ENCODE measurements at places on chromosomes 4 and X.
A peak's percentile ranks its signal among the peaks of the same experiment; 100 is the strongest.

DNA sequence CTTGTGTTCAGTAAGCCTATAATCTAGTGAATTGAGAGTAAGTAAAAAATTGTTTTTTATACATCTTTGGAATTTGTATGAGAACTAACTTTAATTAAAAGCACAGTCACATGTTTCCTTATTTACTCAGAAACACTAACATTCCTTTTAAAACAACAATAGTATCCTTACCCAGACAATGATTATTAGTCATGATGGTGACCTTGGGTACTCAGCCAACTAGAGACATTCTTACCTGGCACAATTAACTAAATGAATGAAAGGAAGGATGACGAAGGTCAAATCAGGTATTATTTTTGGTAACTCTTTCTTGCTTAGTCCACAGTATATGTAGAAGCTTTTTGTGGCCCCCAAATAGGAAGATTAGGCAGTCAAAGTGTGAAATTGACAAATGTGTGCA lies 901.0 kb downstream of the FAT4 start:
- no peak for DNase-seq

DNA sequence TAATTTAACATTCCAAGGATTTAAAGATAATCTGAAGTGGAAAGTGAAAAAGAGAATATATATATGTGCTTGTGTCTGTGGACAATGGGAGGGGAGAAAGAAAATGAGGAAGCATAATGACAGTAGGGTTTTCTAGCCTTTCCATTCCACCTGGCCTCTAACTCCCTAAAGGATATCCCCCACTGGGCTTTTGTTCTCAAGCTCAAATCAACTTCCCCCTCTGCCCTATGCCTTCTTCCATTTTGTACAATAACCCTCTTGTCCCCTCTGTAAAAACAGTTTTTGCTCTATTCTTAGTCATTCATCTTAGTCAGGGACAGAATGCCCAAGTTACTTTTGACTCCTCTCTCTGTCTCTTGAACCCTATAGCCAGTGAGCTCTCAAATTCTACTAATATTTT lies 23.6 kb downstream of the ANTXR2 start:
- no peak for DNase-seq

- DNase-seq = no peak
These were observed 1269.5 kb downstream of the RAPGEF2 start for GRCh38 chr4:160372390-160372789.

- DNase-seq = no peak
These were observed 38.9 kb upstream of the TLR2 start for GRCh38 chr4:153645183-153645582.

DNA sequence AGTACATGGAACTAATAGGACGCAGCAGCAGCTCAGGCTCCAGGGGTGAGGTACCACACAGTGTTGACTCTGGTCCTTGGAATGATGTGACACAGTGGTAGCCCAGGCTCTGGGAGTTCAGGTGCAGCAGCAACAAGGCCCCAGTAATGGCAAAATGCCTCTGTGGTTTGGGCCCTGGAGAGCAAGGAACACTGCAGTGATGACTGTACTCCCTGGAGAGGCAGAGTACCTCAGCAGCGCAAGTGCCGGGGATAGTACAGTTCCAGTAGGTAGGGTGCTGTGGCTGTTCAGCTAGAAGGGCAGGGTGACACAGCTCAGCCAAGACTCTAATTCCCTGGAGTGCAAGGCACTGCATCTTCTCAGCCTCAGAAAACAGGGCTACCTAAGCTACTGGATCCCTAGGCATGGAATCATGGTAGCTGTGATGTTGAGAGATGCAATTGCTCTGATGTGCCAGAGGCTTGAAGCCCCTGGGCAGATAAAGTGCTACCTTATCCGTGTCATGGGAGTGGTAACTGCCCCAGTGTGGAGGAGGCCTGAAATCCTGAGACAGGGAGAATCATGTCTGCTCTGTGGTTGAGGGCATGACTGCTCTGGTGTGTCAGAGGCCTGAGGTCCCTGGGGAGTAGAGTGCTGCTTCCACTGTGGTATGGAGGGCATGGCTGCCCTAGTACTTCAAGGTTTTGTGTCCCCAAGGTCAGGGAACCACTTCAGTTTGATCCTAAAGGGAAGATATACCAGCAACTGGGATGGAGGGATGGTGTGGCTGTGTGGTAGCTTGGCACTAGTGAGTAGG lies 55.2 kb downstream of the AREG start:
- DNase-seq = no peak

GRCh38 chrX:68980906-68981616 lies 152.2 kb downstream of the EFNB1 start:
- no peak for DNase-seq

DNA sequence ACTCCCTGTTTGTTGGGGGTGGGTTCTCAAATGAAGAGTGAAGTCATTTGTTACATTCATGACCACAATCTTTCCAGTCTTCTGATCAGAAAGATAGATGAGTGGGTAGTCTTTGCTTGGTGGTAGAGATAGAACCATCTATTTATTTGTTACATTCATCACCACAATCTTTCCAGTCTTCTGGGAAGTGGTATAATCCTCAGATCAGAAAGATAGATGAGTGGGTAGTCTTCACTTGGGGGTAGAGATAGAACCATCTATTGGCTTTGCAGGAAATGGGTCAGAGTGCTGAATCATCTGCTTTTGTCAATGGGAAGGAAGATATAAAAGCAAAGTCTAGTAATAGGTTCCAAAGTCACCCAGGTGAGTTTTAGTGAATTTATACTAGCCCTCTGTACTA lies 64.2 kb upstream of the EPGN start:
- no peak for DNase-seq

GRCh38 chrX:50776248-50776647 lies 37.7 kb downstream of the SHROOM4 start:
- DNase-seq = no peak

GRCh38 chrX:16916561-16916960 lies 29.9 kb upstream of the REPS2 start:
- no peak for DNase-seq

GRCh38 chr4:29151584-29151983 lies 1568.6 kb upstream of the PCDH7 start:
- DNase-seq = no peak

- peak; percentile 70 for DNase-seq
These were observed 61.3 kb downstream of the ANTXR2 start for GRCh38 chr4:80011636-80012236.

- no peak for DNase-seq
These were observed 8.7 kb downstream of the FTHL17 start for GRCh38 chrX:31063114-31063513.

GRCh38 chr4:142607976-142608375 lies 238.1 kb downstream of the INPP4B start:
- DNase-seq = no peak

DNA sequence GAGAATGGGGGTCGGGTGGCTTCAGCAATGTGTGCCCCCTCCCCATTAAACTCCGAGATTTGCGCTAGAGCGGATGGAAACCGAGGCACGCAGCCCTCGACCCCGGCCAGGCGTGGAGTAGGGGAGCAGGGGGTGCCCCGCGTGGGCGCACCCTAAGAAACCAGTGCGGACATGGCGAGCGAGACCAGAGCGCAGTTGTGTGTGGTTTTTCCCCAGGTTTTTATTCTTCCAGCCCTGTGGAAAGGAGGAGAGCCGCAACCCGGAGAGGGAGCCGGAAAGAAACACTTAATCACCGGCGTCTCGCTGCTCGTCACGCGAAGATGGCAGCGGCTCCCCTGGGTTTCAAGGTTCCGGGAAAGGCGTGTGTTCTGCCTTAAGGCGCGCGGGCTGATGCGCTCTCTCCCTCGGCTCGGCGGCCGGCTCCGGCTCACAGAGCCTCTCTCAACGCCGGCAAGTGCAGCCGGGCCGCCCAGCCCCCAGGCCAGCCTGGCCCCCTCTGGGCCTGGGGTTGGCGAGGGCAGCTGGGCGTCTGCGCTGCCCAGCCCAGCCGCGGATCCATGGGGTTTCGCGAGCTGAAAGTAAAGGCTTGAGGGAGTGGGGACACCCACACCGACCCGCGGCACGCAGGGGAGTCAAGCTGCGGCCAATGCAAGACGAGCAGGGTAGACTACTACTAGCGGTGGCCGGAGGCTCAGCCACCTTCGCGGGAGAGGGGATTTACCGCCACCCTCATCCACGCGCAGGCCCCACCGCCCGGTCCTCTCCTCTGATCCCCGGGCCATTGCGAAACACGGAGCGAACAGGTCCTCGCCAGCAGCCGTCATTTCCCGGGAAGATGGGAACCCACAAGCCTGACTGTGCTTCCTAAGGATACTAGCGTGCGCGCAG lies 74.0 kb upstream of the BCOR start:
- no peak for DNase-seq

DNA sequence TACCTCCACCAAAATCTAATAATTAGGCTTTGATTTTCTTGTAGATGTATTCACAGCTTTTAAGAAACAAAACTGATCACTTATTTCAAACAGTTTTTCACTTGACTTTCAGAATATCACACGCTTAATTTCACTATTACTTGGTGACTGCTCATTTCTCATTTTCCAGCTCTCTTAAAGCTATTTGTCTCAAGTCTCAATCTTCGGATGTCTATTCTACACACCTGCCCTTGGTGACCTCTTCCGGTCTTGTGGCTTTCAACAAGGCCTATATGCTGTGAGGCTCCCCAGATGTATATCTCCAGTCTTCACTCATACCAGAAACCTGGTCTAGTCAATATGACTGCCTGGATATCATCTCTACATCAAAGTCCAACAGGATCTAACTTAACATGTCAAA lies 34.9 kb upstream of the ANXA10 start:
- no peak for DNase-seq

- peak; percentile 30 for DNase-seq
These were observed 3.4 kb downstream of the WFS1 start for GRCh38 chr4:6272863-6273660.

DNA sequence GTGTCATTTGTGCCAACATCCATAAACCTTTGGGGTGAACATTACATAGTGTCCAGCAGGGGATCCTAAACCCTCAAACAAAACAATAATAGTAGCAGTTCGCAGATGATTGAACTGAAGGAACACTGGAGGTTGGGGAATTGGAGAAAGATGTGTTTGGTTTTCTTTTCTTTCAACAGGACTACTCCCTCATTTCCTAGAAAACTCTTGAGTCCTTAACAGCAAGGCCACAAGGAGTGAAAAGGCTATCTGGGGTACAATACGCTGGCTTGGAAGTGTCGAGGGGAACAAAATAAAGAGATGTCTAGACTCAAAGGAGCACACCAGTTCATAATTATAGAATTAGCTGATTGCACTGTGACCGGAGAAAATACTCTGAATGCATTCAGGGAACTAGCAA lies 72.1 kb downstream of the IDS start:
- no peak for DNase-seq

- no peak for DNase-seq
These were observed 30.4 kb downstream of the TBC1D14 start for GRCh38 chr4:6939761-6940743.

DNA sequence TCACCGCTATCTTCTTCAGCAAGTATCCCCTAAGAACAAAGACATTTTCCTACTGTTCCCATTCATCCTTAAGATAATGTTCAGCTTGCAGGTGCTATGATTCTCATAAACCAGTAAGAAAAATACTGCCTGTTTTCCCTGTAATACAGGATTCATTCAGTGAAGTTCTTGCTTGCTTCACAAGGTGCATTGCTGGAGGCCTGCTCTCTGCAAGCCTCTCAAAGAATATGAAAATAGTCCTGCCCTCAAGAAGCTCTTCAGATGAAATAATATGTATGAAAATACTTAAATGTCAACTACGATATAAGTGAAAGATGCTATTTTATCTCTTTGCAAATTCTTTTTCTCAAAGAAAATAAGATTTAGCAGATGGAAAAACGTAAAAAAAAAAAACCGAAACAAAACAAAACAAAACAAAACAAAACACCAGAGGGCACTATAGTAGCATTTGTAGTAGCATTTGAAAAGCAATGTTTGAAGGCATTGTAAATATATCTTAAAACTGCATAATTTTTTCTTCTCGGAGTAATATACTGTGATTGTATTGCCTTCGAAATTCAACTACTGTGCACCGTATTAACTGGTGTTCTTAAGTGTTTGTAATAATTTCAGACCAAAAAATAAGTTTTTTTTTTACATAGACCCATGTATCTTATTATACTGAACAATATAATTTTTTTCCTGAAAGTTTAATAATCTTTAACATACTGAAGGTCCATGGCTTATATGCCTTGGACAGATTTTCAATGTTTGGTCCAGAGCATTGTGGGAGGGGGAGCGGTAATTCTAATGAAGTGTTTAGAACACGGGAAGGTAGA lies 26.0 kb downstream of the ADH4 start:
- DNase-seq = no peak

- no peak for DNase-seq
These were observed 51.0 kb downstream of the ATXN3L start for GRCh38 chrX:13268874-13269273.

DNA sequence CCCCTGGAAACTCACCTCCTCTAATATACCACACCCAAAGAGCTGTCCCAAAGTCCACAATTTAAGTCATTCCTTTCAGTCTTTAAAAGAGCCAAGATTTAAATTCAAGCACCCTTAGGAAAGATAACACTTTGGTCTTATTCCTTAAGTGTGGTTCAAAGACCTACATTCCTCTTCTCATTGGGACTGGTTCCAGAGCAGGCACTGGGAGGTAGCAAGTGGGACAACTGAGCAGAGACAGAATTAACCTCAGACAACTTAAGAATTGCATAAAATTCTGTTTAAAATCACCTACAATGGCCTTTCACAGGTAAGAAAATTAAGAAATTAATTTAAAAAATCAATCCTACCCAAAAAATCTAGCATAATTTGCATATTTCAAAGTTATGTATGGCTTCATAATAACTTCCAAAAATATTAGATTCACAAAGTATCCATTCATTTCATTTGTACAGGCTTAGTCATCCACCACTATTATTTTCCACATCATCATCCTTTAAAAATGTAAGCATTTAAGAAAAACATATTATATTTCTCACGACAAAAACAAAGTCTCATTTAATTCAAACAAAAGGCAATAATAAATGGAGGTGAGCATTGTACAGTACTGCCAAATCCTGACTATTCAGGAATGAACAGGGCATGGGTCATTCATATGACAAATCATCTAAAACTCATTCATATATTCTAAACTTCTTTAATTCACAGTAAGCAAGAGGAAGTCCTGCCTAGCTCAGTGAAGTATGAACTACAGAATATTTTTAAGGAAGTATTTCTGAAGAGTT lies 13.6 kb downstream of the PRSS12 start:
- peak; percentile 43 for DNase-seq

GRCh38 chrX:119105826-119106225 lies 21.8 kb downstream of the KIAA1210 start:
- DNase-seq = no peak
